ENCODE measurements at places on chromosomes 4 and X.

GRCh38 chrX:9906919-9907318 lies 60.2 kb upstream of the CLDN34 start:
- no peak for DNase-seq

GRCh38 chrX:39945709-39946108 lies 152.0 kb downstream of the BCOR start:
- no peak for DNase-seq

GRCh38 chr4:153890761-153891160 lies 101.9 kb upstream of the SFRP2 start:
- no peak for DNase-seq

DNA sequence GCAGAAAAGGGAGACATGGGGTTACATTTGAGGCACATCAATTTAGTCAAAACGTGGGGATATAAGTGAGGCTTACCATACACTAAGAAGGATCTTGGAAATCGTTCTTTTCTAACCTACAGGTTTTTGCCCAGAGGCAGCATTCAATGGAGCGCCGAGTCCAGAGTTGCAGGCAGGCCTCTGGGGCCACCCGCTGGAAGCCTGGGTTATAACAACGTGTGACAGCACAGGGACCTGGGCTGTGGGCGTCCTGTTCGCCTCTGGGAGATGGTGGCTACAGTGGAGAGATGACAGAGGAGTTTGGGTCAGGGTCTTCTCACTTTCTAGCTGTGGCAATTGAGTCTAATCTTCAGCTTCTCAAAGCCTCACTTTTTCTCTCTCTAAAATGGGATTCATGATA lies 53.9 kb downstream of the ENPP6 start:
- no peak for DNase-seq

- DNase-seq = no peak
Measured at GRCh38 chrX:17028356-17028755, 81.9 kb downstream of the REPS2 start.

DNA sequence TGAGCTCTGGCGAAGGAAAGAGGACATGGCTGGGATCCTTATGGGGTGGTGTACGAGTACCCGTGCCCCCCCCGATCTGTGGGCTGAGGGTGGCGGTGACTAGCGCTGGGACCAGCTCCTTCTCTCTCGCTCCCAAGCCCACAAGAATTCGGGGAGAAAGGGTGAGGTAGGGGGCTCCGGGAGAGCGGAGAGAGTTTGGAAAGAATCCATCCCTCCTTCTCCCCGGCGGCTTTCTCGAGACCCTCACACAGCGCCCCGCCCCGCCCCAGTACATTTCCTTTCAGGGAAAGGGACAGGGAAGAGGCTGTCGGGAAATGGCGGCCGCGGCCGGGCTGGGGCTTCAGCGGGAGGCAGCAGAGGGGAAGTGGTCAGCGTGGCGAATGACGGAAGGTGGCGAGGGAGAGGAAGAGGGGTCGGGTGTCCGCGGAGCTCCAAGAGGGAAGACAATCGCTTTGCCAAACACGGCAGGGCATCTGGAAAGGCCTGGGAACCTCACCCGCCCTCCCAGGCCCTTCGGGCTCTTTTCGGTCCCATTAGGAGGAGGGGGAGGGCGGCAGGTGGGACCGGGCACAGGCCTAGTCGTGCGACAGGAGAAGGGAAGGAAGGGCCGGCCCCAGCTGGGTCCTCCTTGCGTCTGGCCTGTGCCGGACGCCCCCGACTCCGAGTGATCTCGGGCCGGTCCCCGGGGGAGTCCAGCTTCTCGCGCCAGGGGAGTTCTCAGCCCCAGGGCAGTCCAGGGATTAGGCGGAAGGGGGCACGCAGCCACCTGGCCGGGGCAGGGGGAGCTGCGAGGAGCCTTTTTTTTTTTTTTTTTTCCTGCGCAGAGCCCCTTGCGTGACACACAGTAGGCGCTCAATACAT lies 10.2 kb downstream of the HNRNPH2 start:
- DNase-seq = no peak

DNA sequence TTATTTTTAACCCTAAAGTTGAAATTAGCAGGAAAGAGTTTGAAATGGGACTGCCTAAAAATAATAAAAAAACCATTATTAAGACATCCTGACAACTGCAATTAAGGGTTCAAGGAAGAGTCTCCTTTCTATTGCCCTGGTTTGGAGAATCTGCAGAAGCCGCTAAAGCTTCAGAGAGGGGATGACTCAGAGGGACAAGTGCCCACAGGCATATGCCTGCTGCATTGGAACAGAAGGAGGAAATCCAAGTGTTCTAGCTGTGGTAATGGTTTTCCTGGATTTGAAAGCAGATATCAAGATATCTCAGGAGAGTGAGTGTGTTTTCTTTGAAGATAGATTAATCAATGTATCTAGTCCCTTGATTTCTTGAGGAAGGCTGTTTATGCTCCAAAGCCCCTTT lies 235.1 kb upstream of the TAPT1 start:
- DNase-seq = no peak

GRCh38 chrX:48575642-48576041 lies 1.4 kb downstream of the RBM3 start:
- DNase-seq = no peak

- DNase-seq = no peak
Measured at GRCh38 chrX:68947882-68948605, 119.2 kb downstream of the EFNB1 start.

DNA sequence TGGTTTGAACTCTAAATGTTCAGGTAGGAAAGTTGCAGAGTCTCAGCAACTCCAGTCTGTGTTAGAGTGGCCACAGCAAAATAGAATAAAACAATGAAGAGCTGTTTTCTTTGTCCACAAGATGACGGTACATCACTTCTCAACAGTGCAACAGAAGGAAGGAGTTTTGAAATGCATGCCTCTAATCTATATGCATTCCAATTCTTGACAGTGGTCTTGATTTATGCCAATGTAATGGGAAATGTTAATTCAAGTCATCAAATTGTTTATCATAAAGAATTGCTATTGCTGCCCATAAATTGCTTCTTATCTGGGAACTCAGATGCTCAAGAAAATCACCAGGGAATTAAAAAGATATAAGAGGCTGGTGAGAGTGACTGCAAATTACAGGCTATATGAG lies 195.5 kb upstream of the PRPS2 start:
- DNase-seq = no peak

DNA sequence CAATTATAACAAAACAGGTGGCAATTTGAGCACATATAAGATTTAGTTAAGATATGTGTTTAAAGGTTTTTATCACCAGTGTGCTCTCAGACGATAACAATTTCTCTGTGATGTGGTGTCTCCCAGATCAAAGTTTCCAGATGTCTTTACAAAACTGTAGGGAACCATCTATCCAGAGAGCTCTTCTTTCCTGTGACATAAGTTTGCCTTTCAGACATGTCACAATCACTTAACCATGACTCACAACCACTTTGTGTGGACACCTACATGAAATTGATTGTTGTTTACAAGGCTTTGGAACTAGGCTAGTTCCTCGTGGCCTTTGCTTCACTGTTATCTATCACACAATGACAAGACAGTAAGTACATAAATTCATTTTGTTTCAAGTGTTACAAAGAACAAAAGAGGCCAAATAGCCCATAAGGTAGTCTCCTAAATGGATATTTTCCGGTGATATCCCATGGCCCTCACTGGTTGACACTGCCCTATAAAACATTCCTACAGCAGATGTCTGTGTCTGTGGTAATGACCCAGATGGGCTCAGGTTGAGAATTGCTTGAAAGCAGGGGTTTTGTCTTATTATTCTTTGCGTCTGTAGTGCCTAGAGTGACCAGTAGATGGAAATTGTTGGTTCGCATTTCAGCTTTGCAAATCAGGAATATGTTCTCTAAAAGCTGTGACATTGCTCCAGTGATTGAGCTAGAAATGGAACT lies 297.8 kb upstream of the FAM241A start:
- no peak for DNase-seq

DNA sequence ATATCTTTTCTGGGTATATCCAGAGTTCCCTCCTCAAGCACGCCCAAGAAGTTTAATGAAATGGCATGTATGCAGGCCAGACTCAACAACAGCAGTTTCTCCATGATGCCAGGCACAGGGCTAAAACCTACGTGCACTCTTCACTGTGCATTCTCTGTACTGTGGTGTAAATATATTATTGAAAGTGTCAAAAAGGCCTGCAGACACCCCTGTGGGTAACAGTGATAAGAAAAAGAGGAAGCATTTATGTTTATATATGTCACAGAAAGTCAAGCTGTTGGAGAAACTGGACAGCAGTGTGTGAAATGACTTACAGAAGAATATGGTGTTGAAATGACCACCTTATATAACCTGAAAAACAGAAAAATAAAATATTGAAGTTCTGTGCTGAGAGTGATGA lies 29.6 kb upstream of the DCAF8L1 start:
- DNase-seq = no peak

GRCh38 chr4:70863099-70863790 lies 23.6 kb upstream of the GRSF1 start:
- no peak for DNase-seq

- DNase-seq = no peak
Measured at GRCh38 chrX:32448945-32449344, 762.4 kb downstream of the DMD start.

GRCh38 chrX:42127563-42127962 lies 204.2 kb upstream of the CASK start:
- DNase-seq = no peak

- no peak for DNase-seq
Measured at GRCh38 chrX:148784137-148784536, 283.7 kb downstream of the AFF2 start.

- DNase-seq = no peak
Measured at GRCh38 chr4:78971326-78971725, 32.1 kb upstream of the PAQR3 start.

DNA sequence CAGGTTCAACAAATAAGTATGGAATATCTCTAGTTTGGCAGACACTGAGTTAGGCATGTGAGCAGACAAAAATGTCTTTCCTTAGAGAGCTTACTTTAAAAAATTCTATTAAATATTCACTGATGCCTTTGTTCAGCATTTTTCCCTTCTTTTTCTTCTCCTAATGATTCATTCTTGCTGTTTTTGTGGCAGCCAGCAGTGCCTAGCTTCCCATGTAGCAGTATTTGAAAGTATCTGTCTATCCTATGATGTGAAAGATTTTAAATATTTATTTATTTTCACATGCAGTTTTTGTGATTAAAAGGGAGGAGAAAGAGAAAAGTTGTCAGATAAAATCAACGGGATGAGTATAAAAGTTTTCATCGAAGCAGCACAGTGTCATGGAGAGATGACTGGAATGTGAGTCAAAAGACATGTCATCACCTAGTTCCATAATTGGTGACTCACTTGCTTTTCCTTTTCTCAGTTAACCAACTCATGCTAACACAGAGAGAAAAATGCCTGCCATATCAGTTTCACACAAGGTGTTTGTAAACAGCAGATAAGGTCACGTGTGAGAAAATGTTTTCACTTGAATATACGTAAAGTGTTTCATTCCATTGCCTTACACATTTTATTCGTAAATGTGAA lies 69.8 kb downstream of the BMPR1B start:
- DNase-seq = no peak

Measured in hematopoietic multipotent progenitor cell treated with erythropoietin and hydrocortisone succinate and interleukin-3 and kit ligand, for 15 days (in vitro differentiated cells).